Effector memory CD8-positive, alpha-beta T cell (primary cell): ENCODE measurements at places on chromosomes 5 and 9.

DNA sequence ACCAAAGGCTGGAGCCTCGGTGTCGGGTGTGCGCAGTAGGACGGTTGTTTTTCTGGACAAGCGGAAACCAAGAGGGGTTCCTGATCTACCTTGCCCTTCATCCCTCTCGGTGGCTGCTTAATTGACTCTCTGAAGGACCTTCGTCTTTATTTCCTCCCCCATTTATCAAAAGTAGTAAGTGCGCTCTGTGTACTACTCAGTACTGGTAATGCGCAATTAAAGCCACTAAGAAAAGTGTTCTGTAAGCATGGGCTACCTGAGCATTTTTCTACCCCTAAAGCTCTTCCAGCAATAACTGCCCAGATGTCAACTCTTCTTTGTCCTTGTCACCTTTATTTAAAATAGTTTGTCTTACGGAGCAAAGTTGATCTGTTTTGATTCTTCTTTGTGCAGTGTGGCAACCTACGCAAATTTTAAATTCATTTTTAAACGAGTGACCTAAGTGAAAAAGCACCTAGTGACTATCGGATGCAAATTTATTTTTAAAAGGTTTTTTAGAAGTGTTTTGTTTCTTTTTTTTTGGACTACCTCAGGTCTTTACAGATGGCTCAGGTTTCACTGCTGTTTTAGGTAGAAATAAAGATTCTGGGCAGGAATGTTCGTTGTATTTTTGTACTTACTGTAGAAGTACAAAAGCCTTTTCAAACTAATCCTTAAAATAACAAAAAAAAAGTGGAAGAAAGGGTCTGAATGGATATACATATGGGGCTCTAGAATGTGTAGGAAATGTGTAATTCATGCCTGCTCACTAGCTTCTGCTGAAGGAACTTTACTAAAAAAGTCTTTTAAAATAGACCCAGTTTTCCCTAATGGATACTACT is 2.0 kb downstream of the JMY start:
- no peak for DNase-seq

DNA sequence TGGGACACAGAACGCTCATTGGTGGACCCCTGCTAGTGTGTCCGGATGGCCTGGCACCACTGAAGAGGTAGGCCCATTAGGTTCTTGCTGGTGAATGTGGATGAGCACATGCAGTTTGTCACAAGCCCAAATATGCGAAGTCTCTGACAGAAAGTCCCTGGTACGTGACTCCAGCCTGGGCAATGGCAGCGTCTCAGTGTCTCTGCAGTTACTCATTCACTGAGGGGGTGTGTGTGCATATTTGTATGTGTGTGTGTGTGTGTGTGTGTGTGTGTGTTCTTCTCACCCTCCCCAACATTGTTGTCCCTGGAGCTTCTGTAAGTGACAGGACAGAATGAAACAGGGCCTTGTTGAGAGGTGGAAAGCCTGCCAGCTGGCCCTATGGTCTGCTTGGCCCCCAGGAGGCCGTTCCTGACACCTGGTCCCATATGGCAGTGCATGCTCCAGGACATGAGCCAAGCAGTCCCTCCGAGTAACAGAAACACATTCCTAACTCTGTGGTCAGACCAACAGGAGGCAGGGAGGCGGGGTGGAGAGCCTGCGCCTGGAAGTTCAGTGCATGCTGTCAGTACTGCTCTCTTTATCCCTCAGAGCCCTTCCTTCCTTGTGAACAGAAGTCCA is 169.9 kb downstream of the SLC28A3 start:
- DNase-seq, result no peak

GRCh38 chr5:124341066-124341858 is 405.2 kb downstream of the ZNF608 start:
- no peak for DNase-seq

- no peak for DNase-seq
These were observed 153.6 kb downstream of the GNAQ start for GRCh38 chr9:77877976-77878375.

DNA sequence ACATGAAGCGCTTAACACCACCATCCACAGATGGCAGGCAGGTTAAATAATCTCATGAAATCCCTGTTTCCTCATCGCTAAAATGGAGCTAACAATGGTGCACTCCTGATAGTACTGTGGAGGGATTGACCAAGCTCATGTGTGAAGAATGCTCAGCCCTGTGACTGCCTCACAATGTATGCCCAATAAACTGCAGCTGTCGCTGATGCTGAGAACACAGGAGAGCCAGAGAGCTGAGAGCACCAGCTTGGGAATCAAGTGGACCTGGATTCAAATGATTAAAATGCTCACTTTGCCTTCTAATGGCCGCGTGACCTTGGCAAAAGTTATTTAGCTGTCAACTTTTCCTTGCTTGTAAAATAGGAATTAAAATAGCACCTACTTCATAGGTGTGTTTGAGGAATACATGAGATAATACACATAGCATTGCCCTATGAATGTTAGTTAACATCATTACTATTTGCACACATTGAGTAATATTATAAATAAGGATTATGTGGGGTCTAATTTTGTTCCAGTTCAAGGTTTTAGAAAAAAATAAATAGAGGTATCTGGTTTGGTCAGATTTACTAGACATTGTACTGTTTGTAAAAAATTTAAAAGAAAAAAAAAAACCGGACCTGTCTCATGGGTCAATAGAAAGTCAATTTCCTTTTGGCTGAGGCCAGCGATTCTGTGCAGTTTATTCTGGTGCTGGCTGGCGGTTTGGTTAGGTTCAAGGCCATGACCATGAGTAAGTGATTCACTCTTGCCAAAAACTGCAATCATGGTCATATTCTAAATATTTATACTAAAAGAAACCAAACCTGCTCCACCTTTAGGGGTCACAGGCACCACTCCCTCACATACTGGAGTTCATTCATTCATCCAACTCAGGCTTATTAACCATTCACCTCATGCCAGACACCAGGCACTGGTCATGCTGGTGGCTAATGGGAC is 101.3 kb downstream of the SH3TC2 start:
- DNase-seq, result no peak

- DNase-seq, result no peak
These were observed 286.7 kb upstream of the KLF9 start for GRCh38 chr9:70701163-70701562.

DNA sequence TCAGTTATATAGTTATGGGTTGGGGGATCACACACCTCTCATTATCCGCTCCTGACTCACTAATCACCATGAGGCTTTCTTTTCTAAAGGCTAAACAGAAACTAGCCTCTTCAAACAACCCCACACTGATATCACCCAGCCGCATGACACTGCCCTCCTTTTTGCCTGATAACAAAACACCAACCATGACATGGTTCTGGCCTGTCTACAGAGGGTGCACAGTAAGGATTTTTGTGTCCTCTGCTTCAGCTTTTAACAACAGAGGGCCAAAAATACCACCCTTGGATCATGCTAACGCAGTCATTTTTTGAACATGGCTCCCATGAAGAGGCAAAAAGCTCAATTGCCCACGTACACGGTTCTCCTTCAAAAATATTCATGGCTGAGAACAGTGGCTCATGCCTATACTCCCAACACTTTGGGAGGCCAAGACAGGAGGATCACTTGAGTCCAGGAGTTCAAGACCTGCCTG is 4.0 kb downstream of the CMBL start:
- no peak for DNase-seq

- DNase-seq, result no peak
These were observed 455.1 kb upstream of the RGMB start for GRCh38 chr5:98318386-98318785.

- peak; percentile 77 for DNase-seq
These were observed 51.9 kb downstream of the TGFBI start for GRCh38 chr5:136080483-136081216.

GRCh38 chr5:39616131-39616530 is 191.4 kb upstream of the DAB2 start:
- DNase-seq, result no peak

DNA sequence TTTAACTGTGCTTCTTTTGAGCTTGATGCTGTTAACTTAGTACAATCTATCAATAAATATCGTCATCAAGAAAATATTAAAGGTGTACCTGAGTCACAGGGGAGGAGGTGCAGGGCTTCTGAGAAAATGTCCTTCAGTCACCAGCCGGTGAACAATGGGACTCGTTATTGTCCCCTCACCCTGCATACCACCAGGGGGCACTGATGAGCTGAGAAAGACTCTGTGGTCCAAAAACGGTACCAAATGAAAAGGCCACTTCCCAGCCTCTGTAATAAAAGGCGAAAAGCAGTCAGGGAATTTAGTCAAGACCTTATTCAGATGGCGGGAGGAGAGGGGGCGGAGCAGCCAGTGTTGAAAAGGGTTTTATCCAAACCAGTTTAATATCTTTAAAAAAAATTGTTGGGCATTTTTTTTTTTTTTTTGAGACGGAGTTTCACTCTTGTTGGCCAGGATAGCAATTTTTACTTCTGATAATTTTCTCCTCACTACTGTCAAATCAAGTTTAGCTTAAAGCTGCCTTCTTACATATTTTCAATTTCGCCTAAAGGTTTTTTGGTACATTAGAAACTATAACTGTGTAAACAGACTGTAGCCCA is 271.9 kb upstream of the ADAMTS16 start:
- DNase-seq, result no peak

DNA sequence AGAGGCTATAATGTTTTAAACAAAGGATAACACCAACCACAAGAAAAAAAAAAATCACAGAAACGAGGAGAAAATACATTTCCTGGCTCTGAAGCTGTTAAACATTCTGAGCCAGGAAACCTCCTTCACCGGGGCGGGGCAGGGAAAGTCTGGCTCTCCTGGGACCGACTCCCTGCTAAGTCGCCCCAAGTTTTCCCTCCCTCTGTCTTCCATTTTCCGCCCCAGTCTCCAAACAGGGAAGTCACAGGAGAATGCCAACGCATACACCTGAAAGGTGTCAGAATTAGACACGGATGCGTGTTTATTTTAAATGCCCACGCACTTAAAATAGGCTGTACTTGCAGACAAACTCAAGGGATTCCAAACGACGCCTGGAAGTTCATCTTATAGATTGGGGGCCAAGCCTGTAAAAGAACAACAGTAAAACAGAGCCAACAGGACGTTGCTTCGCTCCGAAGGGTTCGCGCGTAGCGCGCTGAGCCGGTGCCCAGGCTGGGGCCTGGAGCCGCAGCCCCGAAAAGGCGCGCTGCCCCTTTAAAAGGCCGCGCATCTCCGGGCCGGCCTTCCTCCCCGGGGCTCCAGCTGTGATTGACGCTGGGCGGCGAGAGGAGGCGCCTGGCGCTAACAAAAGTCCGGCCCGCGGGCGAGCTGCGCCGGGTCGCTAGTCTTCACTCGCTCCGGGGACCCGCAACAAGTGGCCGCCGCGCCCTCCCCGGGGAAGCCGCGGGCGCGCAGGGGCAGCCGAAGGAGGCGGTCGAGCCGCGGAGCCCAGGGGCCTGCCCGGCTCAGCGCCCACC is at the start of gene FBXL7:
Gene FBXL7, plus strand, starts transcription at position 653 of the 797 bp plus-strand sequence.
- DNase-seq, result no peak

DNA sequence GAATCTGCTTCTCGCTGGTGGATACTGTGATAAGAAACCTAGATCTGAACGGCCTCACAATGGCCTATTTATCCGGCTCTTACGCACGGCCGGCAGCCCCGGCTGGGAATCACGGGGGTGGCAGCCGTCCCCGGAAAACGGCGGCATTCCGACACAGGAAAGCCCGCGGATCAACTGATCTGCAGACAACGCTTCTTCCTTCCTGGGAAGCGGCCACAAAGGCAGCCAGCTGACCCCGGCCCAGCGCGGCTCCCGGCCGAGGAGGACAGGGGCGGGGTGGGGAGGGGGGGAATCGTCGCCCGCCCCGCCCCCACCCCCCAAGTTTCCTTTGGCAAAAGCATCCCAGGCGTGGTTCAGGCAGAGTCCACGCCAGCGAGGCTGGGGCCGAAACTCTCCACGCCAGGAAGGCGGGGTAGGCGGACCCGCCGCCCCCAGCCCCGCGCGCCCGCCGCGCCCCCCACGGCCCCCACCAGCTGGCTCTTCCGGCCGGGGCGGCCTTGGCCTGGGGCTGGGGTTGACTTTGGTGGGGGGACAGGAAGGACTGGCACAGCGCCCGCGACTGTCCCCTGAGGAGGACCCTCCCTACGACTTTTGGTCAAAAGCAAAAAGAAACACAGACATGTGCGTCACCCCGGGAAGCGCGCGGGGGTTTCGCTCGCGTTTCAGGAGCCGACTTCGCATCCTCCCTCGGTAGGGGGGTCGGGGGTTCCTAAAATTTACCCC is 247.7 kb upstream of the ANKRD55 start:
- DNase-seq, result peak; percentile 7

GRCh38 chr5:173229966-173230689 is 4.9 kb downstream of the NKX2-5 start:
- no peak for DNase-seq

DNA sequence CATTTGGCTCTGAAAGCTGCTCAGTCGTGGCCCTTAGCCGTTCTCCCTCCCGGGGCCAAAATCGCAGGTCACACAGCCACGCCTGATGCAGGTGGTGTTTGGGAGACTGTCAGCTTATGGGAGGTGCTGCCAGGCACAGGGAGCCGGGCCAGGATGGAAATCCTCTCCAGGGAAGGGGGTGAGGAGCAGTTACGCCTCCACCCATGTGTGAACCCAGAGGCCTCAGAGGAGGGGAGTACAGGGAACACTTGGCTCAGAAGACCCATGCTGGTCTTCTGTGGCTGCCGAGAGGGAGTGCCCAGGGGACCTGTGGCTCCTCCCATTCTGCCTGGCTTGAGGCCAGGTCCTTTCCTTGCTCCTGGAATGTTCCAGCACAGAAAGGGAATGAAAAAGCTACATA is 3.6 kb upstream of the OLFM1 start:
- DNase-seq, result no peak

- no peak for DNase-seq
These were observed 15.3 kb upstream of the NDST1 start for GRCh38 chr5:150492621-150493020.
